ENCODE measurements at places on chromosomes 6 and 20. TPM values are rescaled to one million over a fixed set of nuclear protein-coding genes. Genes with fewer than 3 reads are reported as not detected.

The DZANK1 gene
- total RNA-seq: 3.0 TPM

The SIGLEC1 gene
- total RNA-seq: not detected

The C6orf132 gene
- total RNA-seq: 5.3 TPM

The PTCHD4 gene
- total RNA-seq: 11.4 TPM

The MYLK4 gene
- 0.23 TPM for total RNA-seq

The HLA-DRA gene
- total RNA-seq: not detected

All from astrocyte (in vitro differentiated cells and primary cell).